Foreskin keratinocyte (primary cell): ENCODE measurements at places on chromosomes 2 and 18. TPM values are rescaled to one million over a fixed set of nuclear protein-coding genes. Genes with fewer than 3 reads are reported as not detected.

The LOXL3 gene
- total RNA-seq, result 1.4 and 1.9 TPM in 2 replicates

The XIRP2 gene
- total RNA-seq, result not detected in 2 replicates

The UGT1A10 gene
- not detected in 2 replicates for total RNA-seq

The LRRC30 gene
- total RNA-seq, result not detected in 2 replicates

The SLC30A3 gene
- 0.07 TPM in 1 of 2 replicates, not detected in the other for total RNA-seq

The SH3BP4 gene
- 45.9 and 46.1 TPM in 2 replicates for total RNA-seq

The TCF7L1 gene
- 7.1 and 8.5 TPM in 2 replicates for total RNA-seq

The METTL8 gene
- total RNA-seq, result 38.0 and 44.2 TPM in 2 replicates

The GKN2 gene
- not detected in 2 replicates for total RNA-seq

The PLGLB1 gene
- total RNA-seq, result 0.28 and 0.54 TPM in 2 replicates

The IL36G gene
- 0.32 and 0.85 TPM in 2 replicates for total RNA-seq

The NCKAP5 gene
- 1.3 and 3.0 TPM in 2 replicates for total RNA-seq

The TPO gene
- total RNA-seq, result not detected in 2 replicates

The CYP26B1 gene
- 0.31 and 1.0 TPM in 2 replicates for total RNA-seq

The LRP1B gene
- total RNA-seq, result 0.10 TPM in 1 of 2 replicates, not detected in the other

The SCN7A gene
- 0.07 TPM in 1 of 2 replicates, not detected in the other for total RNA-seq

The AQP12A gene
- total RNA-seq, result not detected in 2 replicates

The IGFBP5 gene
- total RNA-seq, result 0.20 and 0.28 TPM in 2 replicates

The TNS1 gene
- 1.8 and 4.3 TPM in 2 replicates for total RNA-seq

The NPHP1 gene
- total RNA-seq, result 5.1 and 5.5 TPM in 2 replicates

The KCNJ3 gene
- not detected in 2 replicates for total RNA-seq

The ARHGAP15 gene
- not detected in 2 replicates for total RNA-seq

The SPC25 gene
- 11.4 and 15.4 TPM in 2 replicates for total RNA-seq

The ACKR3 gene
- 1.8 and 2.8 TPM in 2 replicates for total RNA-seq

The CXCR1 gene
- total RNA-seq, result 0.28 and 0.41 TPM in 2 replicates

The MC5R gene
- total RNA-seq, result not detected in 2 replicates

The LCT gene
- not detected in 2 replicates for total RNA-seq

The SLC9A4 gene
- total RNA-seq, result not detected in 2 replicates

The CNGA3 gene
- not detected in 2 replicates for total RNA-seq

The AGFG1 gene
- 80.3 and 83.0 TPM in 2 replicates for total RNA-seq
